ENCODE measurements at places on chromosomes 12 and 14.

- DNase-seq: no peak
Measured at GRCh38 chr12:74685385-74685784, 147.8 kb downstream of the ATXN7L3B start.

DNA sequence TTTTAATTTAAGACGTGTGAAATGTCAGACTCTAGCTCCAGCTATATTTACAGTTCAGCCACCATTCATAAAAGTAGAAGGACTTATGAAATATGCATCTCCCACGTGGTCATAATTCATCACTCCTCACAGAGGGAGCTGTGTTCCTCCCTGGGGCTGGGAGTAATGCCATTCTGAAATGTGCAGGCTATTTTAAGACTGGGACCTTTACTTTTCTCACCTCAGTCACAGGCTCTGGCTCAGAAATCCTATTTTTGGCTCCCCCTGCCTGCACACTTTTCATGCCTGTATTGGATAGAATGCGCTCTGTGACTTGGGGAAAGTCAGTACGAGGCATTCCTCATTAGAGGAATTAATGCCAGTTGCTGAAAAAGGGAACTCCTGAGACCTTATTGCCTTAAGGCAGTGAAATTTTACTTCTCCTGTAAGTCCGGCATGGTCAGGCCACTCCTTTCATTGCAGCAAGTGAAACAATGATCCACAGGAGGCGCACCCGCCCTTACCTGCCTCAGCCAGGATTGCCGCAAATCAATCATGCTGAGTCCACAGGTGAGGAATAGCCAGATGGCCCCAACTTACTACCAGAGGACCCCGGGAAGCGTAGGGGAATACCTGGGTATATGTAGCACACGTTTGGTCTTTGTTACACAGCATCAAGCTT, 1133.2 kb upstream of the TMEM132C start:
- DNase-seq: no peak

- DNase-seq: no peak
Measured at GRCh38 chr12:57250541-57250940, 446 bp downstream of the STAC3 start.

DNA sequence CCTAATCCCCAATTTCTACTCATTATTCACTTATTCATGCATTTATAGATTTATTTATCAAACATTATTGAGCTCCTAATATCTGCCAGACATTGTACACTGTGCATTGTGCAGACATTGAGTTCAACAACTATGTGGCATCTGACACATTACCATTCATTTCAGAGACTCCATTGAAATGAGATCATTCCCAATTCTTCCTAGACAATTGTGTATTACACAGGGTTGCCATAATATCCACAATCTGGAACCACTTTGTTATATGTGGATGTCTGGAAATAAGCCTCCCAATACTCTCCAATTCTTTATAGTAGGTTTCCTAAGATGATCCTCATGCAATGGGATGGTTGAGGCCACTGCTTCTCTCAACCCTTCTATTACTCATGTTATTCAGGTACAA, 165.0 kb downstream of the OTOGL start:
- DNase-seq: peak; percentile 30

DNA sequence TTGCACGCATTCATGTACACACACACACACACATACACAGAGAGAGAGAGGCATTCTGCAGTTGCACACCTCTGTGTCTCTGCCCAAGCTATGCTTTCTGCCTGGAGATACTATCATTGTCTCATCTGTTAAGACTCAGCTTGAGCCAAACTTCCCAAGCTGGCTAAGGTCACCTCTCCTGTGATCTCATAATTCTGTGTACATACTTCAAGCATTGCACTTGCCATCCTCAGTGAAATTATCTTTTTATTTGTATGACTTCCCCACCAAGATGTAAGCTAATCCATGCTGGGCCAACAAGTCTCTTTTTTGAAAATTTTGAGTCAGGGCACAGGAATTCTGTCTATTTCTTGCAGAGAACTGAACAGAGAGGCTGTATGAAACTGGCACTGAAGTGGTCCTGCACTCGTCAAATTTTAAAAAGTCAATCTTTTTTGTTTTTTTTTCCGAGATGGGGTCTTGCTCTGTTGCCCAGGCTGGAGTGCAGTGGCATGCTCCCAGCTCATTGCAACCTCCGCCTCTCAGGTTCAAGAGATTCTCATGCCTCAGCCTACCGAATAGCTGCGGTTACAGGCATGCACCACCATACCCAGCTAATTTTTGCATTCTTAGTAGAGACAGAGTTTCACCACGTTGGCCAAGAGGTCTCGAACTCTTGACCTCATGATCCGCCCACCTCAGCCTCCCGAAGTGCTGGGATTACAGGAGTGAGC, 44.3 kb downstream of the TMTC1 start:
- DNase-seq: no peak

DNA sequence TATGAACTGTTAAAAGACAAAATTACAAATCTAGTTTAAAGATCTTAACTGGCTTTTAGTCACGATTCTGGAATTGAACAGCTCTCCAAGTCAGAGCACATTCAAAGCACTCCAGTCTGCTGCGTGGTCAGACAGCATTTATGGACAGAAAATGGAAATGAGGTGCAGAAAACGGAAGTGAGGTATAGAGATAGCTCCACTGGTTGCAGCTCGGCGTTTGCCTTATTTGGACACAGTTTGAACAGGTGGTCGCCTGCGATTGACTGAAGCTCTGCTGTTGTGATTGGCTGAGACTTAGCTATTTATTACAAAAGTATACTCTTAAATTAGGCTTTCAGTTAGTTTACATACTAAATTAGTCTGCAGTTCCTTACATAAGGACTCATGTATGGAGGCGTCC, 28.3 kb downstream of the TRIM9 start:
- DNase-seq: no peak

GRCh38 chr12:34033628-34034296, 11.5 kb downstream of the ALG10 start:
- DNase-seq: no peak

- DNase-seq: peak; percentile 80
Measured at GRCh38 chr12:110403146-110403975, at the start of gene ANAPC7. ANAPC7 (minus strand) TSS chr12:110403708; CDS start chr12:110403627, 81 bp downstream.

DNA sequence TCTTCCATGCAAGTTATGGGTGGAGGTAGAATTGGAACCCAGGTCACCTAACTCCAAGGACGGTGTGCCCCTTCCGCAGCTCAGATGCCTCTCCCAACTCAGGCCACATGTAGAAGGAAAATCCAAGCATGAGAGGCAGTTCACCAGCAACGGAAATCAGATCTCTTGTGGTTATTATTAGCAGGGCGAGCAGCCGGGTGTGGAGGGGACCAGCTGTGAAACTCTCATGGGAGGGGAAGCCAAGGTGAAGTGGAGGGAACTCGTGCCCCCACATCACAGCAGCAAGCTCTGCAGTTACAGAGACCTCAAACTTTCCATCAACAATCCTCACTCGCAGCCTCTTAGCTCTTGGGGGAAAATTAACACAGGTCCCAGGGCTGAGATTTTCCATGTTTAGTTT, 79.7 kb downstream of the KSR2 start:
- DNase-seq: no peak

DNA sequence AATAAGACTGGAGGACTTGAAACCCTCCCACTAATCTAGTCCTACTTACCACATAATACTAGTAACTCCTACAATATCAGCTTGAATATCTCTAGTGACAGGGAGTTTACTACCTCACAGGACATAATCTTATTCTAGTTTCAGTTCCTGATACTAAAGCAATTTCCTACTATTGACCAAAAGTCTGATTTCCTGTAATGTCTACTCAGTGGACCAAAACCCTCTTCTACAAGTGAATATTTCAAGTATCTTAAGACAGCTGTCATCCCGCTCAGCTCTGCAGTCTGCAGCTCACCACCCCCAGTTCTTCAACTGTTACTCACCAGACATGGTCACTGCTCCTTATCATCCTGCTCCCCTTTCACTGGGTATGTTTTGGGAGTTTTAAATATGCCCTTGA, 70.8 kb upstream of the TMCC3 start:
- no peak for DNase-seq

DNA sequence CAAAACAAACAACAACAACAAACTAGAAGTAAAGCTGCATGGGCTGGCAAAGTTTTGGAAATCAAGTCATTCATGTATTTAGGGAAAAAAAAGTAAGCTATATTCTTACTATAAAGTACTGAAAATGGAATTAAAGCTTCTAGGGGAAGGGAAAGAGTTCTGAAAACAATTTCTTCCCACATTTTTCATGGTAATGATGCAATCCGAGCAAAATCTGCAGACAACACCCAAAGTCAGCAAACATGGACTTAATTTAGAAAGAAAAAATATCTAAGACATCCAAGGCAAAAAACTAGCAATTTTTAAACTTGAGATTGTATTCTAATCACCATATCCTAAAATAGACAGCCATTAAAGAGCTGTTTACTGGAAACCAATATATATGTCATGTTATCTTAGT, 86.3 kb downstream of the LRP6 start:
- peak; percentile 28 for DNase-seq

- DNase-seq: no peak
Measured at GRCh38 chr14:105207460-105207901, 26.4 kb upstream of the NUDT14 start.

DNA sequence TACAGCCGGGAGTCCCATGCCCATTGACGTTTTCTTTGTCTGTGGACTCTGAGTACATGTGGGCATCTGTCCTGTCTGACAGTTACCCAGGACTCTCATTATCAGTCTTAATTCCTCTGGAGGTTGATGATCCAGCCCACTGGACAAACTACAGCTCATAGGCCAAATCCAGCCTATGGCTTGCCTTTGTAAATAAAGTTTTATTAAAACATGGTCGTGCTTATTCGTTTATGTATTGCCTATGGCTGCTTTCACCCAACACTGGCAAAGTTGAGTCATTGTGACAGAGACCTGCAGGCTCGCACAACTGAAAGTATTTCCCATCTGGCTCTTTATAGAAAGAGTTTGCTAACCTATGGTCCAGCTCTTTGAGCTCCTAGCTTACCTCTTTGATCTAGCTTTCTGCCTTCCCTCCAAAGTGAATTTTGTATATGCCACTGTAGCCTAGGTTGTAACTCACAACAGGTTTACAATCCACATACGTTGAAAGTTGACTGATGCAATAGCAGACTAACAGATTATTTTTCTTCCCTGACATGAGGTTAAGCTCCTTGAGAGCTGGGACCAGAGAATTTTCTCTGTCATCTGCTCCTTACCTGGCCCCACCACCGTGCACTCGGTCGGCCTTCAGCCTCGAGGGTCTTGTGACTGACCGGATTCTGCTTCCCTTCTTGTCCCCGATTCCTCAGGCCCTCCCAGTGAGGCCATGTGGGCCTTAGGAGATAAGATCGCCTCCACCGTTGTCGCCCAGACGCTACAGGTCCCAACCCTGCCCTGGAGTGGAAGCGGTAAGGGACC, 57.3 kb downstream of the ACACB start:
- no peak for DNase-seq

GRCh38 chr12:69334158-69334557, 14.0 kb upstream of the LYZ start:
- DNase-seq: no peak

DNA sequence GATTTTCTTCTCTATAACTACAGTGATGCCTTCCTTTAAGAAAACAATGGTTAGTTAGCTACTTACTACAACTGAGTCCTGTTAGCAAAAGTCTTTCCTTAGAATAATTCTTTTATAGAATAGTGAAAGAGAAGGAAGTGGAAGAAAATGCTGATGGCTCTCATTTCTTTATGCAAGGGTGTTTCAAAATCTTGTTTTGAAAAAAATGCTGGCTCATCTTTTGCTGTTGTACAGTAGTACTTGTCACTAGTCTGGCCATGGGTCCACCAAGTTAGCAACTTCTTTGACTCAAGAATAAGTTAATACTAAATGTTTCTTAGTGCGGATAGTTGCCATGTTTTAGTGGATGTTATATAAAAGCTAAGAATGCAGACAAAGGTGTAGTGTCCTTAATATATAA, 225.4 kb downstream of the PTPRO start:
- no peak for DNase-seq

DNA sequence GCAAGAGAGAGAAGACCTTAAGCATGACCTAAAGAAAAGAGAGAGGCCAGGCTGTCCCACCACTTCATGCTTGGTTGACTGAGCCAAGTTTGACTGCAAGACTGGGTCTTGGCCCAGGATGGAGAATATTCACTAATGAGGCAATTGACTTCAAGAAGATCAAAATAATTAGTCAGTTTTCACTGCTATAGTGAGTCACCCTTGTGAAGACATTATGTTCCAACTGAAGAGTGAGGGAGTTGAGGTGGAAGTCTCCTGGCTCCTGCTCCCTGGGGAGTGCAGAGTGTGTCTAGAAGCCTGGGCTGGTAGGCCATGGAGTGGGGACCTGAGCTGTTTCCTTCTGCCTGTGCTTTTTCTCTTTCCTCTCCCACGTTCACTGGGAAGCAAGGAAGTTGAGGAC, 117.6 kb downstream of the CACNA1C start:
- no peak for DNase-seq

DNA sequence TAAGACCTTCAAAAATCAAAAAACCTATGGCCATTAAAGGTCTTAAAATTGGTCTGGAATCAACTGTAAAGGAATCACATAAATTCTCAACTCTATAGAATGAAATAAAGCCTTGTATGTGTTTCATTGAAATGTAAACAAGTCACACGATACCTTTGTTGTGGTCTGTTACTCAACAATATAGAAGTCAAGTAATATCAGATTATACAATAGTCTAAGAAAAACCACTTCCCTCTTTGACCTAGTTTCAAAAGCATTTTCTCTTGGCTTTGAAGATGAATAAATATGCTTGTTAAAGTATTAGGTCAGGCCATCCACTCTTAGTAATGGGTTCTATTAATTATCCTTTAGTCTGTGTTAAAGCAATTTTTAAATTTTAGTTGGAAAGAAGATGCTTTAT, 79.8 kb upstream of the DIO2 start:
- DNase-seq: no peak

DNA sequence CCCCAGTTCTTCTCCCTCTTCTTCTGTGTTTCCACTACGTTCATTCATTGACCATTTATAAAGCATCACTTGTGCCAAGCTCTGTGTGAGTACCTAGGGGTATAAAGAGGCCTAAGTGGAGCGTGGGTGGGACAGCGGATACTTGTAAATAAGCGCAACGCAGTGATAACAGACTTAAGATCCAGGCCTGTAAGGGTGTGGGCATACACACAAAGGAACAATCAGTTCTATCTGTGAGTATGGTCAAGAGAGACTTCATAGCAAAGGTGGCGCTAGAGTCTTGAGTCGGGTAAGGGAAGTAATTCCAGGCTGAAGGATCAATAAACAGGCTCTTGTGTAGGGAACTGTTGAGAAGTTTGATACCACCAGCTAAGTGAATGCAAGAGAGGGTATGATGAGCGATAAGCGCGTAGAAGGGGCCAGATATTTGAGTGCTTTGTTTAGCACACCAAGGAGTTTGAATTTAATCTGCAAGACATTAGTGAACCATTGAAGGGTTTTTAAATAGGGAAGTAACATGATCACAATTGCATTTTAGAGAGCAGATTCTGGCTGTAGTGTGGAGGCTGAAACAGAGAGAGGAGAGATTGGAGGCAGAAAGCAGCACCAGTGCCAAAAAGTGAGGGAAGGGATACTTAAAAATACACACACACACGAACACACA, 1.0 kb upstream of the GXYLT1 start:
- no peak for DNase-seq

DNA sequence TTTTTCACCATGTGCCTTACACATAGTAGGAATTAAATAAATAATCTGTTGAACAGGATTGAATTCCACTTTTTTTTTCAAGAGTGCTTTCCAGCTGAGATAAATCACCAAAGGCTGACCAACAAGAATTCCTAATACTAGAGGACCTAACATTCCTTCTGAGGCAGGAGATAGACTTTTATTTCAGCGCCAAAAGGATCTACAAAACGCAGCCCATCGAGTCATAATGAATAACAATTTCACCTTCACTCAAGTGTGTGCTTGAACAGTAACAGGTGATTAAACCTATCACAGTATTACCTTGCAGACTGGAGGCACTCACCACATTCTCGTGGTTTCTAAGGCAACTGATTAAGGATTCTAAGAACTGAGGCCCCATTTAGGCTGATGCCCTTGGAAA, 224.3 kb upstream of the ATP2B1 start:
- DNase-seq: no peak
